ENCODE measurements at places on chromosomes 6 and 20.

GRCh38 chr6:152312434-152312833 lies 324.7 kb downstream of the SYNE1 start:
- no peaks in the 10 kb centered on the region for H3K27me3 ChIP-seq
- H3K4me3 ChIP-seq = no peak overlapping the region
- peaks cover 9% of the 10 kb centered on the region for H3K4me1 ChIP-seq
- DNase-seq = no peak

- no peak overlapping the region for H3K4me3 ChIP-seq
- H3K36me3 ChIP-seq = peaks cover 9% of the 10 kb centered on the region
- DNase-seq = no peak
- no peaks in the 10 kb centered on the region for H3K27me3 ChIP-seq
Observed at GRCh38 chr6:52503323-52503747, 73.5 kb downstream of the TRAM2 start.

GRCh38 chr6:166908811-166909210 lies 47.5 kb downstream of the RNASET2 start:
- DNase-seq = no peak
- H3K36me3 ChIP-seq = no peaks in the 10 kb centered on the region
- H3K27me3 ChIP-seq = no peaks in the 10 kb centered on the region
- H3K27ac ChIP-seq = no peak overlapping the region
- H3K4me1 ChIP-seq = peaks cover 24% of the 10 kb centered on the region

GRCh38 chr6:148943451-148943850 lies 196.6 kb downstream of the UST start:
- H3K36me3 ChIP-seq = no peaks in the 10 kb centered on the region
- no peak overlapping the region for H3K27ac ChIP-seq
- H3K4me3 ChIP-seq = no peak overlapping the region
- H3K4me1 ChIP-seq = no peaks in the 10 kb centered on the region
- no peak for DNase-seq

GRCh38 chr6:139295901-139296300 lies 4.1 kb upstream of the TXLNB start:
- peaks cover 17% of the 10 kb centered on the region for H3K4me1 ChIP-seq
- no peak overlapping the region for H3K4me3 ChIP-seq
- no peaks in the 10 kb centered on the region for H3K27me3 ChIP-seq

GRCh38 chr6:21751608-21752007 lies 158.1 kb downstream of the SOX4 start:
- H3K4me1 ChIP-seq = no peaks in the 10 kb centered on the region
- H3K36me3 ChIP-seq = no peaks in the 10 kb centered on the region
- H3K4me3 ChIP-seq = no peak overlapping the region
- no peak overlapping the region for H3K27ac ChIP-seq
- H3K27me3 ChIP-seq = no peaks in the 10 kb centered on the region
- no peak for DNase-seq

GRCh38 chr20:22495172-22495571 lies 89.2 kb downstream of the FOXA2 start:
- no peaks in the 10 kb centered on the region for H3K27me3 ChIP-seq
- no peak overlapping the region for H3K27ac ChIP-seq
- DNase-seq = no peak
- no peaks in the 10 kb centered on the region for H3K36me3 ChIP-seq
- H3K4me1 ChIP-seq = no peaks in the 10 kb centered on the region

GRCh38 chr6:26476896-26477295 lies 19.1 kb downstream of the BTN2A1 start:
- no peaks in the 10 kb centered on the region for H3K27me3 ChIP-seq
- no peak overlapping the region for H3K4me3 ChIP-seq
- H3K36me3 ChIP-seq = no peaks in the 10 kb centered on the region
- H3K27ac ChIP-seq = no peak overlapping the region

DNA sequence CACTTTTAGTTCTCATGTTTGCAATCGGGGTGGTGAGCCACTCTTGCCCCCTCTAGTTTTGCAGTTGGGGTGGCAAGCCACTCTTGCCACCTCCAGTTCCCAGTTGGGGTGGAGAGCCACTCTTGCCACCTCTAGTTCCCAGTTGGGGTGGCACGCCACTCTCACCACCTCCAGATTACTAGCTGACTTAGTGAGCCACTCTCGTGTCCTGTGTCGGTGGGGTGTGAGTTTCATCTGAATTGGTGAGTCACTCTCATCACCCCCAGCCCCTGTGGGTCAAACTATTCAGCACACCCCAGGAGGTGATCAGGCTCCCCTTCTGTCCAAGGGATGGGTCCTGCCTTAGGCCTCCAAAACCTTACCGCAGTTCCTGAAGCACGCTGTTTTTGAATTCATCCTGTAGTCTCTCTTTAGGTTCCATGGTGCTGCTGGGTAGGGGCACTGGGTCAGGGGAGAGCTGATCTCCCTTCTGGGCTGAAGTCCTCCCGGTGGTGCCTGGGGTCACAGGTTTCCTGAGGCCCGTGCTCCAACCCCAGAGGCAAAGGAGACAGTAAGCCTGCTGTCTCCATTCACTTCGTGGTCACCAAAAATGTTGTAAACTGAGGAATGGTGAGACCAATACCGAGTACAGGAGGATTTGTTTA lies 224.2 kb upstream of the SYNCRIP start:
- no peaks in the 10 kb centered on the region for H3K27me3 ChIP-seq
- H3K27ac ChIP-seq = no peak overlapping the region
- H3K4me1 ChIP-seq = no peaks in the 10 kb centered on the region
- H3K4me3 ChIP-seq = no peak overlapping the region

GRCh38 chr6:12995419-12995818 lies 278.9 kb downstream of the PHACTR1 start:
- H3K4me3 ChIP-seq = no peak overlapping the region
- H3K27ac ChIP-seq = no peak overlapping the region
- no peaks in the 10 kb centered on the region for H3K27me3 ChIP-seq
- DNase-seq = no peak
- no peaks in the 10 kb centered on the region for H3K4me1 ChIP-seq
- H3K36me3 ChIP-seq = no peaks in the 10 kb centered on the region

- no peaks in the 10 kb centered on the region for H3K4me1 ChIP-seq
- no peaks in the 10 kb centered on the region for H3K27me3 ChIP-seq
- H3K27ac ChIP-seq = no peak overlapping the region
Observed at GRCh38 chr6:120055071-120055470, 705.5 kb upstream of the MAN1A1 start.

DNA sequence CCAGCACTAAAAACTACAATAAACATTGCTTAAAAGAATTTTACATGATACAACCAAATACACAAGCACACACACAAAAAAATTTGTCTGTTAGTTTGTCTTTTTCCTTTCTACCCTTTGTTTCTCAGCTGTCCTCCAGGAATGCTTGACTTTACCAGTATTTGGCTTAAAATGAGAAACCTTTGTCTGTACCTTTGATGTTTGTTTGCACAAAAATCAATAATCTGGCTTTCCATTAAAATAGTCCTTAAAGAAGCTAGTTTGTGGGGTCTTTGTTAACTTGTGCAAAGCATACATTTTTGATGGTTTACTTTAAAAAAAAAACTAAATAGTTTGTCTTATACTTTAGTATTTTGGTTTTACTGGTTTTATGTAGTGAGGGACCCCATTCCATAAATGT lies 49.3 kb downstream of the RPRD1B start:
- peaks cover 15% of the 10 kb centered on the region for H3K36me3 ChIP-seq
- H3K4me3 ChIP-seq = no peak overlapping the region
- no peak for DNase-seq

DNA sequence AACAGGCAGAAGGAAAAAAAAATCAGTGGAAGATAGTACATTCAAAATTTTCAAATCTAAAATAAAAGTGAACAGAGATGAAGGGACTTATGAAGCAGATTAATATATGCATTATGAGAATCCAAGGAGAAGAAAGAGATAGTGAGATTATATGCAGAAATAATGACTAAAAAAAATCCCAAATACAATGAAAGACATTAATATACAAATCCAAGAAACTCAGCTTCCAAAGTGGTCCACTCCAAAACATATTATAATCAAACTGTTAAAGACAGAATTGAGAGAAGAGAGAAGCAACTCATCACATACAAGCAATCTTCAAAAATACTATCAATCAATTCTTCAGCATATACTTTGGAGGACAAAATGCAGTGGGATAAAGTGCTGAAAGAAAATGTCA lies 73.5 kb upstream of the CARMIL1 start:
- H3K27ac ChIP-seq = no peak overlapping the region
- H3K27me3 ChIP-seq = no peaks in the 10 kb centered on the region
- H3K36me3 ChIP-seq = no peaks in the 10 kb centered on the region

DNA sequence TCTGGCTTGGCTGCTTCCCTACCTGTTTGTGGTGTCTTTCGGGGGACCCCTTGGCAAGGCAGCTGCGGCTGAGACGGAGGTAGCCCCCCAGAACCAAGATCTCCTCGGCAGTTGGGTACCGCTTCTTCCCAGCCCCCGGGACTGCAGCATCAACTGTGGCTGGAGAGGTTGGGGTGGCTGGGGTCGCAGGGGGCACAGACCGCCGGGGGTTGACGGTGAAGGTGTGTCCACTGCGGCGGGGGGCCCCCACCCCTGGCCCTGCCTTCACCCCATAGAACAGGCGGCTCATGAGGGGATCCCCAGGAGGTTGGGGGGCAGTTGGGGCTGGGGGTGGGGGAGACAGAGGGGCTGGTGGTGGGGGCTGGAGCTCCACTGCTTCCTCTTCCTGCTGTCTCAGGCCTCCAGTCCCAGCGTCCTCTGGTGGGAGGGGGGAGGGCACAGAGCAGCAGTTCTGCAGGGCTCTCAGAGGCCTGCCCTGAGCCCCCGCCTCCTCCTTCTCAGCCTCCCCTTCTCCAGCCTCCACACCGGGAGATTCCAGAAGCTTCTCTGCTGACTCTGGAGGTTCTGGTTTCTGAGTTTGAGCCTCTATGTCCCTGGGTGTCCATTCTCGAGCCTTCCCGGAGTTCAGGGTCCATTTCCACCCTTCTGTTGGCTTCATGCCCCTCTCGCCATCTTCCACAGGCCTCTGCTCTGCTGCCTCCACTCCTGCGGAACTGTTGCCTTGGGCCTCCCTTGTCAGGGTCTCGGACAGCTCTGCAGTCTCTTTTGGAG lies 1.9 kb downstream of the PPP1R18 start:
- H3K36me3 ChIP-seq = no peaks in the 10 kb centered on the region
- H3K4me1 ChIP-seq = peaks cover 18% of the 10 kb centered on the region
- no peak for DNase-seq
- H3K27ac ChIP-seq = peak overlapping the region; percentile 96

DNA sequence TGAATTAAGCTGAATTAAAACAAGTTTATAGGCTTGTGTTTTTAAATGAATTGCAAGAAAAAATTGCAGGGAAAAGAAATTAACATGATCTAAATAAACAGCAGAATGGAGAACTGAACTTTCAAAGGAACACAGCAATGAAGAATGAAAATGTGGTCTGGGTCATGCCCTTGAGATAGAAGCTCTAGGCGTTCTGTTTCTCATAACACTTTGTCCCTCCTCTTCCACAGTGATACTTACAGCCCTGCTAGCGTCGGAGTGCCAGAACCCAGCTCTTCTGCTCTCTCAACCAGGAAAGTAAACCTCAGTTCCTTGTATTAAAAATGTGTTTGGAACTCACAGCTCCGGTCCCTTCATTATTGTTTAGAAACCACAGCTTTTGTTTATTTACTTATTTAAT lies 11.4 kb downstream of the HMGCLL1 start:
- no peaks in the 10 kb centered on the region for H3K36me3 ChIP-seq
- no peak overlapping the region for H3K4me3 ChIP-seq
- H3K4me1 ChIP-seq = no peaks in the 10 kb centered on the region
- no peaks in the 10 kb centered on the region for H3K27me3 ChIP-seq
- no peak overlapping the region for H3K27ac ChIP-seq

- no peaks in the 10 kb centered on the region for H3K36me3 ChIP-seq
- no peaks in the 10 kb centered on the region for H3K27me3 ChIP-seq
- no peak overlapping the region for H3K4me3 ChIP-seq
- no peak overlapping the region for H3K27ac ChIP-seq
- no peak for DNase-seq
Observed at GRCh38 chr6:167907837-167908681, 81.3 kb downstream of the AFDN start.

GRCh38 chr20:41229259-41229658 lies 88.3 kb downstream of the ZHX3 start:
- H3K4me1 ChIP-seq = no peaks in the 10 kb centered on the region
- no peaks in the 10 kb centered on the region for H3K27me3 ChIP-seq
- no peak overlapping the region for H3K27ac ChIP-seq
- H3K36me3 ChIP-seq = no peaks in the 10 kb centered on the region

GRCh38 chr6:151180330-151181048 lies 59.3 kb upstream of the AKAP12 start:
- no peak overlapping the region for H3K4me3 ChIP-seq
- no peaks in the 10 kb centered on the region for H3K36me3 ChIP-seq
- H3K27me3 ChIP-seq = peaks cover 1% of the 10 kb centered on the region
- H3K4me1 ChIP-seq = no peaks in the 10 kb centered on the region
- no peak for DNase-seq
- H3K27ac ChIP-seq = no peak overlapping the region

DNA sequence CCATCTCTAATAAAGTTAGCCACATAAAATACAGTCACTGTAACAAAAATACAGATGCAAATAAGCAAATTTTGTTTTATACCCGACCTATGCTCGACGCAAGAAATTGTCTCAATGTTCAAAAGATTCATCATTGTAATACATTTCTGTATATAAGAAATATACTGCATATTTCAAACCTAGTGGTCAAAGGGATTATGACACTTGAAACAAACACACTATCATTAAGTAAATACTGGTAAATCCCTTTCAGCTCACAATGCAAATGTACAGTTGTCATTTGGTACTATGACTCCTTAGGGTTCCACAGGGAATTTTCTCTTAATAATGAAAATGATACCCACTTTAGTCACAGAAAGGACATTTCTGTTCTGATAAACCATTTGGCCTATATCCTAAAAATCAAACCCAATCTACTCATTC lies 2.2 kb downstream of the HIVEP2 start:
- peak overlapping the region; percentile 86 for H3K4me3 ChIP-seq
- 0 out of 2 replicates have a peak, but pooled peaks cover 6% of the 10 kb centered on the region for H3K36me3 ChIP-seq
- peaks cover 5% of the 10 kb centered on the region for H3K4me1 ChIP-seq
- H3K27ac ChIP-seq = peak overlapping the region; percentile 98
- DNase-seq = no peak

GRCh38 chr6:129033581-129033980 lies 150.6 kb downstream of the LAMA2 start:
- H3K4me3 ChIP-seq = no peak overlapping the region
- DNase-seq = no peak
- no peaks in the 10 kb centered on the region for H3K4me1 ChIP-seq
- no peak overlapping the region for H3K27ac ChIP-seq
- no peaks in the 10 kb centered on the region for H3K27me3 ChIP-seq
- no peaks in the 10 kb centered on the region for H3K36me3 ChIP-seq

DNA sequence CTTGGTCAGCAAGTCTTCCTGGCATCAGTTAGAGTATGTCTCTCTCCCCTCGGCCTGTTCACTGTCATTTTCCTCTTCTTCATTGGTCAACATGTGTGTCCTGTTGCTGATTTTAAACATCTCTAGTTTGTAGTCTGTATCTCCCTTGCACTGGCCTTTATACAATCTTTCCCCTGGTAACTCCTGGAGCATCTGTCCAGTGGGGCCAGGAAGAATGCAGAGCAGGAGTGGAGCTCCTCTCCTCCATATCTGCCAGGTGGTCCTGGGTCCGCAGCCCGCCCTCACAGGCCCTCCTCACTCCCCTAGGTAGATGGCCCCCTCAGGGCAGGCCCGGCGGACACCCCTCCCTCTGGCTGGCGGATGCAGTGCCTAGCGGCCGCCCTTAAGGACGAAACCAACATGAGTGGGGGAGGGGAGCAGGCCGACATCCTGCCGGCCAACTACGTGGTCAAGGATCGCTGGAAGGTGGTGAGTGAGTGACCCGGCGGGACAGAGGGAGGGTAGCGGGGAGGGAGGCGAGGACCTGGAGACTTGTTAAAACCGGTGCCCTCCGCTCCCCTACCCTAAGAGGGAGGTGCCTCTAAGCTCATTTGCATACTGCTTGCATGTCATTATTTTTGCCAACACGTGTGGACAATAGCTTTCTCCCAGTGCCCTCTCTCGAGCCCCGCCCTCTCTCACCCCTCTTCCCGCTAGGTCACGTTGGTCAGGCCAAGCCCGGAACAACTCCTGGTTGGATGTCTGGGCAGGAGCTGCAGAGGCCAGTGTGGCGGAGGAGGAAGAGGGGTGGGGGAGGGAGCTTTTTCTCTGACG lies 3.2 kb downstream of the TTBK1 start:
- peak overlapping the region; percentile 73 for H3K4me3 ChIP-seq
- H3K4me1 ChIP-seq = peaks cover 26% of the 10 kb centered on the region
- H3K27me3 ChIP-seq = peaks cover 12% of the 10 kb centered on the region
- no peaks in the 10 kb centered on the region for H3K36me3 ChIP-seq

Data from GM12878 (cell line).